ENCODE measurements at places on chromosomes 11 and 22.

- no peak for DNase-seq
These were observed 15.3 kb downstream of the CCDC73 start for GRCh38 chr11:32779136-32779535.

- DNase-seq, result no peak
These were observed 15.2 kb upstream of the GAS2L1 start for GRCh38 chr22:29291215-29291614.

DNA sequence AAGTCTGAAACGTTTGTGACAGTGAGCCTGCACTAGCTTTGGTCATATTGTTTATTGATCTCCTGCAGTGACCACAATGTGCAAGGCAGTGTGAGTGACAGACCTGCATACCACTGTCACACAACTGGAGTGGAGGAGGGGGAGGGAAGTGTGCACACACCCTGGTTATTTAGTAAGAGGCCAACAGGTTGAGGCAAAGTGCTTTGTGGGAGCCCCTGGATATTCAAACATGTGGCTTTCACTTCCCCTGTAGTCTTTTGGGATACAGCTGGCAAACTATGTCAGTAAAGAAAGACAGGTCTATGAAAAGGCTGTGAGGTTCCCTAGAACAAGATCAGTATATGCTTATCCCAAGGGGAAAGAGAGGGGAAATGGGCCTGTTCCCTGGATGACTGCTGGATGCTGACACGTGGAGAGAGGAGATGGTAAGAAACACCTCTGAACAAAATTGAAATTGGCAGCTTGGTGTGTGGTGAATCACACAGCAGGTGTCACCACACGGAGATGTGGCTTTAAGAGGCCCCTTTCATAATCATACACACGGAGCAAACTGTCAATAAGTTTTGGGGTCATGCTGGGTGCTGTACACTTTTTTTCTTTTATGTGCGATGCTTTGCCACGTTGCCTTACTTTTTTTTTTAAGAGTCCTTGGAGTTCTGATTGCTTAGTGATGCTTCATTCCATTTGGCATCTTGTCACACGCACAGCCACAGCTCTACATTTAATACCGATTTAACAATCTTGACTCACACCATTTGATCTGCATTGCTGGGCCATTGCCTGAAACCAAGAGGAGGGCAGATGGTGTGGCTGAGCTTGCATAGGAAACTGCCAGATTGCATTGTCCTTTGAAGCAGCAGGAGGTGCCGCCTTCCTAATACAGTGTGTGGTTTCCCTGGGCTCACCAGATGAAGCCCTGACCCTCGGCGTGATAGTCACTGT, 11.3 kb downstream of the OSBP2 start:
- DNase-seq, result no peak

- no peak for DNase-seq
These were observed 29.7 kb upstream of the DDX6 start for GRCh38 chr11:118820412-118821357.

- DNase-seq, result no peak
These were observed 48.9 kb downstream of the RELT start for GRCh38 chr11:73425108-73425507.

DNA sequence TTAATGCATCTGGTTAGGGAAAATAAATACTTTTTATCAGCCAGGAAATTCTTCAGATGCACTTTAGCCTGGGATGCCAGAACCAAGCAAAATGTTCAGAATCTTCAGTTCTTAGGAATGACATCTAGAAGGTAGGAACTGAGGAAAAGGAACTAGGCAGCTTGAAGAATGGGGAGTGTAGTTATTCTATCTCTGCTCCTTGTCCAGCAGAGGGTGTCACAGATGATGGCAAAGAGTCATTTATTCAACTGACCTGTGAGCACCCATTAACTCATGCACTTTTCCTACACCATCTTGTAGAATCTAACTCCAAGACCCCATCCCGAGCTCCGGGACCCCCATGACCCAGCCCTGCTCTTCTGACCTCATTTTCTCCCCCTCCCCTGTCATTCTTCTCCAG, 122.1 kb upstream of the ISX start:
- no peak for DNase-seq

DNA sequence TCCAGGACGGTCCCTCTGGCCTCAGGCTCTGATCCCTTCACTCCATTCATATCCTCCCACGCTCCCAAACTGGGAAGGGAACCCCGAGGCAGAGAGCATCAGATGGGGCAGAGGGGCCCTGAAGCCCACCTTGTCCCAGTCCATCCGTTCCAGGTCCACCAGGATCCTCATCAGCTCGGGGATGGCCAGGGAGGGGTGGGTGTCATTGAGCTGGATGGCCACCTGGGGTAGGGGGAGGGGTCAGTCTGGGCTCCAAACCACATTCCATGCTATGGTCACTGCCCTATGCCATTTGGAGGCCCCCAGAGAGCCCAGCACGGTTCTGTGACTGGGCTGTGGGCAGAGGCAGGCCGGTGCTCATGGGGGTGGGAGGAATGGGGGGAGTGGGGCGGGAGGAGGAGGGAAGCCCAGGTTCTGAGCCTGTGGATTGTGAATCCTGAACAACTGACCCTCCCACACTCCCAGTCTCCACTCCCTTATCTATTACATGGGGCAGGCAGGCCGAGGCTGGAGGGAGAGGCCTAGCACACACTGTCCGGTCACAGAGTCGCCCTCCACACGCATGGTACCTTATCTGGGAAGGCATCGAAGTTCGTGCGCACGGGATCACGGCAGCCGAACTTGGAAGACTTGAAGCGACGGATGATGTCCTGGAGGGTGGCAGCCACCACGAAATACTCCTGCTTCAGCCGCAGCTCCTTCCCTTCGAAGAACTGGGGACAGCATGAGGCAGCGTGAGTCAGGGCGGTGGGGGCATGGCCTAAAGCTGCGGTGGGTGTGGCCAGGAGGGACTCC, 5.5 kb downstream of the PYGM start:
- DNase-seq, result no peak

GRCh38 chr11:91850021-91850420, 374.6 kb upstream of the FAT3 start:
- DNase-seq, result no peak

DNA sequence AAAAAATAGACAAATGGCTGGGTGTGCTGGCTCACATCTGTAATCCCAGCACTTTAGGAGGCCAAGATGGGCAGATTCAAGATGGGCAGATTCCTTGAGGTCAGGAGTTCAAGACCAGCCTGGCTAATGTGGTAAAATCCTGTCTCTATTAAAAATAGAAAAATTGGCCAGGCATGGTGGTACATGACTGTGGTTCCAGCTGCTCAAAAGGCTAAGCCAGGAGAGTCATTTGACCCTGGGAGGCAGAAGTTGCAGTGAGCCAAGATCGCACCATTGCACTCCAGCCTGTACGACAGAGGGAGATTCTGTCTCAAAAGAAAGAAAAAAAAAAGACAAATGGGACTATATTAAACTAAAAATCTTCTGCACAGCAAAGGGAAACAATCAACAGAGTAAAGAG, 55.4 kb downstream of the USP35 start:
- no peak for DNase-seq

- DNase-seq, result no peak
These were observed 21.7 kb downstream of the CHST1 start for GRCh38 chr11:45643598-45644260.

DNA sequence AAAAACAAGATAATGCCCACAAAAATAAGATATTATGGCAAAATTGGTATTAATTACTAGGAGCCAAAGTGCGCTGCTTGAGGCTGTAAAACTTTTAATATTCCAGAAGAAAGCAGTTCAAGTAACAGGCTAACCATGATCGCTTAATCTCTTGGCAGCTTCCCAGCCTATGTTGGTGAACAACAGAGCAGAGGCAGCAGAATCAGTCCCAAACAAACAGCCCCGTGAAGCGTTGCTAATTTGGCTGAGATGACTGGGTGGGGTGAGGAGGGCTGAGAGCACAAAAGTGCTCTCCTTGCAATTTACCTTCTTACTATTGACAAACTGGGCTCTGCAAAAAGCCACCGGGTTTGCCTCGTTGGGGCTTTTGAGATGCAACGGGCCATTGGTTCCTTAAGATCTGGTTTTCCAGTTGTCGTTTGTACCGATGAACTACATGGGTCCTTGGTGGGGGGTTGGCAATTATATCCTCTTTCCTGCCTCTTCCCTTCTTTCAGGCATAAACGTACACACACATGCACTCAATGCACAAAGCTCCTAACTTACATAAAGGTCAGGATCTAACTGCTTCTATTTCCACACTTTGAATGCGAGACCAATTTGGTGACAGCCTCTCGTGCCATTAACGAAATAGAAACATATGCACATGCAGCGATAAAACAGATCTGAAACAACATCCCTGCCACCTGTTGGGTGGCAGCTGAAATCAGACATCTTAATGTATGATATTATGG, 407.6 kb upstream of the CADM1 start:
- no peak for DNase-seq

All from stimulated activated CD8-positive, alpha-beta memory T cell treated with anti-CD3 and anti-CD28 coated beads, Interleukin-2, amount 100 ng/mL, for 1 hour (primary cell).